ENCODE measurements at places on chromosomes 3 and 15. TPM values are rescaled to one million over a fixed set of nuclear protein-coding genes. Genes with fewer than 3 reads are reported as not detected.

GRCh38 chr3:78351334-78351733 is 1311.4 kb downstream of the ROBO2 start:
- DNase-seq: no peak
- peaks cover 6% of the 10 kb centered on the region for H3K4me1 ChIP-seq
- H3K36me3 ChIP-seq: no peaks in the 10 kb centered on the region
- H3K27me3 ChIP-seq: no peaks in the 10 kb centered on the region
- H3K27ac ChIP-seq: no peak overlapping the region

DNA sequence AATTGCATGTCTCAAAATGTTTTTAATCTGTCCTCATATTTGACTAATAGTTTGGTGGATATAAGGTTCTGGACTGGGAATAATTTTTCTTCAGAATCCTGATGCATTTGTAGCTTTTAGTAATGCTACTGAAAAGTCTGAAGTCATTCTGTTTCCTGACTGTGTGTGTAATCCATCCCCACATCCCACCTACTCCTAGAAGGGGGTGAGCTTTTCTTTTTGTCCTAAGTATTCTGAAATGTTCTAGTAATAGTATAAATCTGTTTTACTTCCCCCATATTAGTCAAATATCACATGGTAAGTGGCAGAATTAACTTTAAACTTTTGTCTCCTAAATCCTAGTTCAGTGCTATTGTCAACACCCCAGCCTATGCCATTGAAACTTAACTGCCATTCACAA is 162.8 kb downstream of the GREM1 start:
- H3K36me3 ChIP-seq: no peaks in the 10 kb centered on the region
- H3K27me3 ChIP-seq: no peaks in the 10 kb centered on the region
- H3K27ac ChIP-seq: no peak overlapping the region
- no peaks in the 10 kb centered on the region for H3K4me1 ChIP-seq
- H3K4me3 ChIP-seq: no peak overlapping the region

DNA sequence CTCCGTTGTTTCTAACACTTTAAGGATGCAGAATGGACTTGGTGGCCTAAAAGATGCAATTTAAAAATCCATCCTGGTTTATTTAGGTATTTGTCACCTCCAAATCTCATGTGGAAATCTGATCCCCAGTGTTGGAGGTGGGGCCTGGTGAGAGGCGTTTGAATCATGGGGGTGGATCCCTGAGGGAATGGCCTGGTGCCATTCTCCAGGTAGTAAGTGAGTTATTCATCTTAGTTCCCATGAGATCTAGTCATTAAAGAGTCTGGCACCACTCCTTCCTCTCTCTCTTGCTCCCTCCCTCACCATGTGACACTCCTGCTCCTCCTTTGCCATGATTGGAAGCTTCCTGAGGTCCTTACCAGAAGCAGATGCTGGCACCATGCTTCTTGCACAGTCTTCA is 339.1 kb downstream of the NTRK3 start:
- no peaks in the 10 kb centered on the region for H3K36me3 ChIP-seq
- no peak for DNase-seq
- no peaks in the 10 kb centered on the region for H3K4me1 ChIP-seq
- H3K4me3 ChIP-seq: no peak overlapping the region

DNA sequence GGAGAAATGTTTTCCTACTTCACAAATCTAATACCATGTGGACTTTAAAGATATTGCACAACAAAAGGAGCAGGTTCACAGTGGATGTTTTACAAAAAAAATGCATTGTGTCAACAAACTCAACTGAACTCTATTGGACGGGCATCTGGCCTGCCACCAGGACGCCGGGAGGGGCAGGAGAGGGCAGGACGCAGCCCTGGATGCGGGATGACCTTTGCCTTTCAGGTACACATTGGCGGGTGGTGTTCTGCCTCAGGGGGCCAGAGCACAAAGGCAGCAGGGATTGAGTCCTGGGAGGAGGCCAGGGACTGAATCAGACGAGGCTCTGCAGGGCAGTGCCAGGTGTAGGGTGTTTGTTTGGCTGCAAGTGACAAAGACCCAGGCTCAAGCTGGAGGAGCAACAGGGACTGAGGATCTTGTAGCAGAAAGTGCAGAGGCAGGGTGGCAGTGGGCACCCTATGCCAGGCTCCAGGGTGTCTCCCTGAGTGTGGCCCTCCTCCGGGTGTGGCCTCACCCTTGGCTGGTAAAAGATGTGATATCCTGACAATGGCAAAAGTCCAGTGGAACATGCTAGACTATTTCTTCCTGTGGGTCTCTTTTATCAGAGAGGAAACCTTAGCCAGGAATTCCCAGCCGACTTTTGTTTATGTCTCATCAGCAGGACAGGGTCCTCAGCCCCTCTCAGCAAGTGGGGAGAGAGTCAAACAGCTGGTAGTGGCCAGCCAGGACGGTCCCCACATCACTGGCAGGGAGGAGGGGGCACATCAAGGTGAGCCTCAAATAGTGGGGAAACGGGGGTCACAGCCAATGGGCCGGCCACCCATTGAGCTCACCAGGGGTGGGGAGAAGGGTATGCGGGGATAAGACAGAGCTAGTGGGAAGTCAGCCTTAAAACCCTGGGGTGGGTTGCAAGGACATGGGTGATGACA is 29.7 kb upstream of the KLF13 start:
- no peak overlapping the region for H3K4me3 ChIP-seq
- H3K36me3 ChIP-seq: no peaks in the 10 kb centered on the region
- DNase-seq: peak; percentile 43
- H3K27me3 ChIP-seq: no peaks in the 10 kb centered on the region
- no peaks in the 10 kb centered on the region for H3K4me1 ChIP-seq

The ADAMTSL3 gene
- 1.1 TPM for total RNA-seq

The SLC27A2 gene
- 14.0 TPM for total RNA-seq

The IQCH gene
- 5.5 TPM for total RNA-seq

The TEX55 gene
- total RNA-seq: not detected

The GNAT1 gene
- not detected for total RNA-seq

The ABCF3 gene
- 116 TPM for total RNA-seq
